ENCODE measurements at places on chromosomes 5 and 9. TPM values are rescaled to one million over a fixed set of nuclear protein-coding genes. Genes with fewer than 3 reads are reported as not detected.

The PDE6A gene
- polyA plus RNA-seq: 1.3 TPM

The MTAP gene
- 15.3 TPM for polyA plus RNA-seq

The DMRT2 gene
- polyA plus RNA-seq: not detected

The QRFP gene
- polyA plus RNA-seq: 0.37 TPM
